ENCODE measurements at places on chromosomes 12 and 14.

DNA sequence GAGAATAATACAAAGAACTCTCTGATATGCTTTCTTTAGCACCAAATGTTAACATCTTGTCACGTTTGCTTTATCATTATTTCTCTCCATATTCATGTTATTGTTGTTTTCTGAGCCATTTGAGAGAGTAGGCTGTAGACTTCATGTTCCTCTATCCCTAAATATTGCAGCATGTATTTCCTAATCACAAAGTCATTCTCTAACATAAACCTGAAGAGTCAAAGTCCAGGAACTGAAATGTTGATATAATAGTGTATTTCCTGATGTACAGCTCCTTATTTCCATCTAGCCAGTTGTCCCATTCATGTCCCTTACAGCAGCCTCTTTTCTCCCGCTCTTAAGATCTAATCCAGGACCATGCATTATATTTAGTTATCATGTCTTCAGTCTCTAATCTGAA, 72.8 kb downstream of the SPATS2 start:
- no peak for ATAC-seq

DNA sequence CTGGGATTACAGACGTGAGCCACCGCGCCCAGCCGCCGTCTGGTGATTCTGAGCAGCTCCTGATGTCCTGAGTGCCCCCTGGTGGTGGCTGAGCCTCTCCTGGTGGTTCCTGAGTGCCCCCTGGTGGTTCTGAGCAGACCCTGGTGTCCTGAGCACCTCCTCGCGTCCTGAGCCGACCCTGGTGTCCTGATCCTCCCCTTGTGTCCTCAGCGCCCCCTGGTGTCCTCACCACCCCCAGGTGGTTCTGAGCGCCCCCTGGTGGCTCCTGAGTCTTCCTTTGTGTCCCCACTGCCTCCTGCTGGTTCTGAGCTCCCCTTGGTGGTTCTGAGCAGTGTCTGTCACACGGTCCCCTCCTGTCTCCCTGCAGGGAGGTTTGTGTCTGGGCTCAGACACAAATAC, 1304.9 kb downstream of the TMEM121 start:
- peak; percentile 51 for ATAC-seq

- peak; percentile 40 for ATAC-seq
Measured at GRCh38 chr12:64826234-64826633, 1.8 kb downstream of the TBC1D30 start.

DNA sequence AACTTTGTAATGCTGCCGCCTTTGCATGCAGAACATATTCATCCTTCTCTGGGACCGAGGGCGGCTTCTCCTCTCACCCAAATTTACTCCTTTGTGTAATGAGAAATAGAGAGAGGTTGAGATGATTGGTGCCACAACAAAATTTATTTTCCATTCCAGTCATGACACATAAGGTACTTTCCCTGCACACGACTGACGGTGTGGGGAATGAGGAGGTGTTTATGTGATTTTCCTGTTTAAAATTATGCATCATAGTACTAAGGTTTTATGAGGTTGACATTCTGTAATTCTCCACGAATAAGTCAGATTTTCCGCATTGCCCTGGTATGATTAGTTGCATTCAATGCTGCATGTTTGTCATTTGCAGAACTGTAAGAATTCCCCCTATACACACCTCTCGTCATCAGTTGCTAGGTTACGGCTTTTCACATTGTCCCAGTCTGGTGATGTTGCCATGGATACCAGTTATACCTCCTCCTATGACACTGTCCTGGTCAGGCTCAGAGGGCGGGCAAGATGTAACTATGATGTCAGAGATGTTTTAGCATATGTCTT, 23.1 kb downstream of the BICDL1 start:
- peak; percentile 83 for ATAC-seq

- ATAC-seq: no peak
Measured at GRCh38 chr14:73188501-73188911, 48.8 kb upstream of the PAPLN start.

GRCh38 chr14:71651228-71651627, 281.0 kb upstream of the RGS6 start:
- no peak for ATAC-seq

DNA sequence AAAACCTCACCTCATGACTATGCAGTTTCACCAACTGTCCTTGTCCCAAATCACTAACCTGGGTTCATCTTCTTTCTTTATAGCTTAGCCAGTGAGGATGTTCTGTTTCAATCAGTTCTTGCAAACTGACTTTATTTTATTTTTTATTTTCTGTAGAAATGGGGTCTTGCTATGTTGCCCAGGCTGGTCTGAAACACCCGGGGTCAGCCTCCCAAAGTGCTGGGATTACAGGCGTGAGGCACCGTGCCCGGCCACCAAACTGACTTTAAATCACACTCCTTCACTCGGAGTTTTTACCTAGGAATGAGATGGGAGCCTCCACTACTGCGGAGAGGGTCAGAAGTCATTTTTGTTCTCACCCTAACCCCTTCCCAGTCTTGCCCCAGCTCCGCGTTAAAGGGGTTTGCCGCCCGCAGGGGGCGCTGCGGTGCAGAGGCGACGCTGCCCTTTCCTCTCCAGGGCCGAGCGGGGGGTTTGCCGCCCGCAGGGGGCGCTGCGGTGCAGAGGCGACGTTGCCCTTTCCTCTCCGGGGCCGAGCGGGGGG, 7.0 kb upstream of the B4GALNT3 start:
- no peak for ATAC-seq

GRCh38 chr14:104886690-104887622, 21.9 kb downstream of the CEP170B start:
- ATAC-seq: no peak

DNA sequence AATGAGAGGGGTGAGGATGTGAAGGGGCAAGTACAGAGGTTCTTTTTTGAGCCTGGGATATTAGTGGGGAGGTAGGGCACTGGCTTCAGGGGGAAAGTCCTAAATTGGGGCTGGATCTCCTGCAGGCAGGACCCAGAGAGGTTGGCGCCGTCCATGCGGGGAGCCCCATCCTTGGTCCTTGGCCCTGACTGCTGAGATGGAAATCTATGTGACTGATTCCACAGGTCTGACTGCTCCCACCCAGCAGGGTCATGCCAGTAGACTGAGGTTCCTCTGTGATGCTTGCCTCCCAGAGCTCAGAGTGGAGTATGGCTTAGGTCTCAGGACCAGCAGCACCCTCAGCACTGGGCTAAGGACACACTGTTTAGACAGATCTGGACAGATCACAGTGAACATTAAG, 988.6 kb upstream of the TMEM132C start:
- ATAC-seq: no peak

GRCh38 chr14:93898731-93899130, 28.4 kb upstream of the FAM181A start:
- ATAC-seq: no peak

GRCh38 chr12:84816916-84817695, 95.5 kb downstream of the SLC6A15 start:
- no peak for ATAC-seq
